ENCODE measurements at places on chromosomes 5 and 9.

DNA sequence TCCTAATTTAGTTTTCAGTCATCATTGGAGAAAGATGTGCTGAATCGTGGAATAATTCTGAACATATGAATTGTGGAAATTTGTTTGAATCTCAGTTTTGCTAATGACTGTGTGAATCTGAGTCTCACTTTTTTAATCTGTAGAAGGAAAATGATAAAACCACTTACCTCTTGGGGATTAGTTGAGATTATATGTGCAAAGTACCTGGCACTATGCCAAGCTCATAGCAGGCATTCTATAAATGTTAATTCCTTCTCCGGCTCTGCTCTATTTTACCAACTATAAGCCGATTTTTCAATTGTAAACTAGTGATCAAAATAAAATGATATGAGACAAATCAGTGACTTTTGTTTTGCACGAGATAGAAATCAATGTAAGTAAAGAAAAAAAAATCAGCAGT is 290.8 kb downstream of the TRPM3 start:
- DNase-seq: no peak

- no peak for DNase-seq
These were observed 6.7 kb upstream of the ALDOB start for GRCh38 chr9:101442318-101442717.

DNA sequence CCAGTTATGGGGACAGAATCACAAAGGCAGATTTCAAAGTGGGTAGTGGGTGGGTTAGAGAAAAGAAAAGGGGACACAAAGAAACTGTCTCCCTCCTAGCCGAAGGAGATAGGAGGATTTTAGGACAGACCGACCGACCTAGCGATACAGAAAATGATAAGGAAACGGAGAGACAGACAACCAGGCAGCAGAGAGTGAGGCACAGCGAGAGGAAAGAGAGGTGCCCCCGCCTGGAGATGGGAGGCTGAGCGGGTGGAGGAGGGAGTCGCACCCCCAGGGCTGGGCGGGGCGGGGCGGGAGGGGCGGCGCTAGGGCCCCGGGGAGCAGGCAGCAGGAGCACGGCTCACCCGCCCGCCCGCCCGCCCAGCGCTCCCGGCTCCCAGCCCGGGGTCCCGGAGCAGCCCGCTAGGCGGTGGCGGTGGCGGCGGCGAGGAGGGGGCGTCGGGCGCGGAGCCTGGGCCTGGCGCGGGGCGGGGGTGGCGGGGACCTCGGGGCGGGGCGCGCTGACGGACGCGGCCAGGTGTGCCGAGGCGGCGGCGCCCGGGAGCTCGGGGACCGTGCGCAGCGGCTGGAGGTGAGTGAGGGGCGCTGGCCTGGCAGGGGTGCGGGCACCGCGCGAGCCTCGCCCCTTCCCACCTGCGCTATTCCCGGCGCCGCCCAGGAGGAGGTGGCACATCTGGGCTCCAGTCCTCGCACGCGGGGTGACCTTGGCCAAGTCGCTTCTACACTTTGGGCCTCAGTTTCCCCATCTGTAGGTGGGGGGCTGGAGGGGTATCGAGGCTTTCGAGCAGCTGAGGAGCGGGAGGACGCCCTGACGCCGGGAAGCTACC is 15.9 kb upstream of the SYNPO start:
- no peak for DNase-seq

DNA sequence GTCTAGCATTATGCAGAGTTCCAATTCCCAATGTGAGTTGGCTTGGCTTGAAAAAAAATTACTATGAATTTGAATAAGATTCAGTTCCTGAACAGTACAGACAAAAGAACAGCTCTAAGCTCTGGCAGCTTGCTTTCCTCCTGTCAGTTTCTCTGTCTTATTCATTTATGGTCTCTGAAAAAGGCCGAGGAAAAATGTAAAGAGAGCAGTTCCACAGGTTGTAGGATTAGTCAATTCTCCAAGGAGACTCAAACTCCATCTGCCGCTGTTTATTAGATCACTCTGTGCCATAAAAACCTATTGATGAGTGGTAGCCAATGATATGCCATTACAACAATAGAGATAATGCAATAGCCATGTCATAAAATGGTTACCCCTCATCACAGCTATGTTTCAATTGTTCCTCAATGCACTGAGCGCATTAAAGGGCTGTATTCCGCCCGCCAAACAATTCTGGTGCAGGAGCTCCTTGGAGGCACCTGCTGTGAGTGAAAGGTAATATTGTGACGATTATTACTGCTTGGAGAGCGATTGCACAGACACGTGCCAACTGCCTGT is 188.2 kb downstream of the ARRDC3 start:
- DNase-seq: no peak

GRCh38 chr5:31554552-31554951 is 22.5 kb downstream of the C5orf22 start:
- no peak for DNase-seq

DNA sequence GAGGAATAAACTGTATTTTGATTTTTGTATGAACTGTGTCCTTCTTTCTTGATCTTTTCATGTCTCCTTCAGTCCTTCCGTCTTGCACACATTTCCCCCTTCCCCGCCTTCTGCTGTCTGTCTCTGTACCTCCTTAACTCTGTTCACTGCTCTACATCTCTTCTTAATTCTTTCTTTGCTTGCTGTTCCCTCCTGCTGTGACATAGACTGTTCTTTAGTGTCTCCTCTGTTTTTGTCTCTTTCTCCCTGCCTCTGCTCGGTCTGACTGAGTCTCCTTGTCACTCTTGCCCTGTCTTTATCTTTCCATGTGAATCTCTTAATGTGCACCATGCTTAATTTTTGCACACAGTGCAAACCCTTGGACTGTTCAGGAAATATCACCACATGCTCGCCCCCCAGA is 113.0 kb downstream of the TRIM32 start:
- no peak for DNase-seq

- no peak for DNase-seq
These were observed 80.4 kb upstream of the PRSS3 start for GRCh38 chr9:33714989-33715388.

DNA sequence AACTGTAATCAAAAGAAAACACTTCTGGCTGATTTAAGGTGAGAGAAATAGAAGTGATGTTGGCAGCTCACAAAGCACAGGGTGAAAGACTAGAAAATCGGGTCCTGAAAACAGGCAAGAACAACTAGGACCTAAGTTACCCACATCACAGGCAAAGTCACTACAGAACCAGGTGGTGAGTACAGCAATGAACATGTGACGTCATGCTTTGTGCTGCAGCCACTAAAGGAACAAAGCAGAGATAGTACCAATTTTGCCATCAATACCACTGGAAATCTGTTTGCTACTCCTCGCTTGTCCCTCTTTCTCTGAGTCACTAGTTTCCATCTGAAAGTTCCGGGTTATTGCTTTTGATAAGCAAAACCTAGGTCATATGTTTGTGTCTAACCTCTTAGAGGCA is 326.7 kb downstream of the GABRB2 start:
- no peak for DNase-seq

DNA sequence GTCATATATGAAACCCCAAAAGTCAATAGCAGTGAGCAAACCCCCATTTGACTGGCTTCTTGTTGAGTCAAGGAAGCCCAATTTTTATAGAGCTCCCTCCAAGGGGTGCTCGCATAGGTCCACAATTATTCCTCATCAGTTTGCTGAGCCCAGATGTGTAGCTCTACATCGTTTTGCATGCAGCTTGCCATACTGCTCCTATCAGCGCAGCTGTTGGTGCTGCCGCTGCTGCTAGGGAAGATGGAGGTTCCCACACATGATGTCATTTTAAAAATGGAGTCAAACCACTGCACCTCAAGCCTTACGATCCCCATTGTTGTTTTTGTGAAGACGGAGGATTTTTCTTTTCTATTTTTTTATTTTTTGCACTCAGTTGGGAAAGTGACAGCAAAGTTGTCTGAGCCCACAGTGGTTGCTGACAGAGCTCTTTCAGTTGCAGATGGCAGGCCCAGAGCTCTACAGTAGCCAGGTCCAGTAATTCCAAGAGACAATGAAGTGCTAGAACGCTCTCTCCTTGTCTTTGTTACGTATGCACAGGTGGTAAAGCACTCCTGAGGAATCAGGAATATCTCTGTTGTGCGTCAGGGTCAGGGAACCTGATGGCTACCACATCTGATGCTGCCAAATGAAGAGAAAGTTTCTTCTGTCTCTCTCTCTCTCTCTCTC is 23.2 kb upstream of the C5orf63 start:
- DNase-seq: no peak

GRCh38 chr5:60810438-60811085 is 33.5 kb downstream of the ELOVL7 start:
- DNase-seq: no peak
